ENCODE measurements at places on chromosomes 6 and 20. TPM values are rescaled to one million over a fixed set of nuclear protein-coding genes. Genes with fewer than 3 reads are reported as not detected.
A peak's percentile ranks its signal among the peaks of the same experiment; 100 is the strongest.

The PLCB1 gene
- 18.0 TPM for total RNA-seq

The SLC12A5 gene
- 0.47 TPM for total RNA-seq

The ABHD12 gene
- total RNA-seq, result 38.2 TPM

The NRSN1 gene
- not detected for total RNA-seq

The NKX2-2 gene
- total RNA-seq, result not detected

The IL20RA gene
- total RNA-seq, result 0.79 TPM

The PKIB gene
- total RNA-seq, result not detected

- DNase-seq, result no peak
Measured at GRCh38 chr20:54040531-54040930, 29.9 kb downstream of the BCAS1 start.

DNA sequence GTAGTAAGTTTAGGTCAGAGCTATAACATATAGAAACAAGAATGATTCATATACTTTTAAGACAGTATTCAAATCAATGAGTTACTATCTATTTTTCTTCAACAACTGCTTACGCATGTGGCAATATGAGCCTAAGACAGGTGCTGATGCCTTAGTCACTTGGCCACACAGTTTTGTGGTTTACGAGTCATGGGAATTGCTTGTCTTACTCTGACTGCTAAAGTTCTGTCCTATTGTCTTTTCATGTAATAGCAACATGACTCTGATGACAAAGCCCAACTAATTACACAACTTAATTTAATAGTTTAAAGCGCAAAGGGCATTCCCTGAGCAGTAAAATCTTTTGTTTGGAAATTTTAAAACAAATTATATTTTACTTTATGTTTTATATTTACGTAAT is 159.3 kb upstream of the CENPW start:
- peak; percentile 28 for DNase-seq

DNA sequence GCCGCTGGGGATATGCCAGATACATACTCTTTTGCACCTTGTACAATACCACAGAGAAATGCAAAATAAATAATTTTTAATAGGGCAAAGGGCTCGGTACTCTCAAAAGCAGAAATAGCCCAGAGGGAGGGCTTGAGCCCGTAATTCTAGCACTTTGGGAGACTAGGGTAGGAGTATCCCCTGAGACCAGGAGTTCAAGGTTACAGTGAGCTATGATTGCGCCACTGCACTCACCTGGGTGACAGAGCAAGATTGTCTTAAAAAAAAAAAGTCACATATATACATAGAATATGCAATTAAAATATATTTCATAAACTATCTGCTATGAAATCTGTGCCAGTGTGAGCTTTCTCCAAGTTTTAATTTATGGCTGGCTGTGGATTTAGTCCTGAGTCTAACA is 818 bp upstream of the TRMT11 start:
- DNase-seq, result no peak

GRCh38 chr6:100342830-100343229 is 121.9 kb downstream of the SIM1 start:
- peak; percentile 66 for DNase-seq

- no peak for DNase-seq
Measured at GRCh38 chr6:169145991-169146501, 107.6 kb downstream of the THBS2 start.

DNA sequence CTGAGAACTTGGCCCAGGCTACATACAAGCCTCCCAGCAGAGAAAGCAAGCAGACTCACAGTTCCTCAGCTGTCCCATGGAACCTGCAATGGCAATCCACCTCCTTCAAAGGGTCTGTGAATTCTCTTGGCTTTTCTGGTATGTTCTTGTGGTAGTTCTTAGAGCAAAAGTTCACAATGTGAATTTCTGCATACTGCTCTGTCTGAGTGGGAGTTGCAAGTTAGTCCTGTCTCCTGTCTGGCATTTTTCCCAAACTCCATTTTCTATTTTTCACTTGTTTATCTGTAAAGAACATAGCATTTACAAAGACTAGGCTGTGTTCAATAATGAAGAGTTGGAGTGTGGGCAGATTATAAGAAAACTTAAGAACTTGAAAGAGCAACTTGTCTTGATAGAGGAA is 269.9 kb downstream of the BCKDHB start:
- DNase-seq, result no peak

- no peak for DNase-seq
Measured at GRCh38 chr6:49551866-49552129, 1.3 kb downstream of the C6orf141 start.

DNA sequence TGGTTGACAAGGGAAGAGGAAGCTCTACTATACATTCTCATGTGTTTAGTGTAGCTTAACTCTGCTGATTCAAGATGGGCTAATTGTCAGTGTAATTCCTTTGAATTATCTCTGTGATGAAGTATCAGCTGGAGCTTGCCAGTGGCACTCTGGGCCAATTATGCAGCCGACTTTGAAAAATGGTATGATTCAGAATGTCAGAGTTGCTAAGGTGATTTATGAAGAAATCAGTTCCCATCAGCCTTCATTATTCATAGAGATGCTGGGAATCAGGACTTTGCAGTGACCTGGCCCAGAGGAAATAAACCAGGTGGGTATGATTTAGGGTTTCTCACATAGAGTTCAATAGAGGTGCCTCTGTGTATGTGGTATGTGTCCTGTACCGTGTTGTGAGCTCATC is 33.4 kb downstream of the KCNS1 start:
- DNase-seq, result no peak

DNA sequence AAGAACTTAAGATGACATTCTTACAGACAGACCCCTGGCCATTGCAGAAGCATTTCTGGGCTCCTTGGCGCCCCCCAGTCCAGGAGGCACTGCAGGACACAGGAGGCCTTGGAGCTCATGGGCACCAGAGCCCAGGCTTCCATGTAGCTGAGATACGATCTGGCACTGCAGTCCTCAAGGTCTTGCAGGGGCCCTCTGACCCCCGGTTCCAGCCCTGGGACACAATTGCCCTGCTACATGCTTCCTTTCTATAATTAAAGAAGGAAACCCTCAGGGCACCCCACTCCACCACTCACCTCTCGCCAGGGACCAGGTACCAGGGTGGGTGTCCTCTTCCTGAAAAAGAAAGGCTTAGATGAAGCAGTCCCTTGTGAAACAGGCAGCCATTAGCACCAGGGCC is 33.6 kb downstream of the WFDC3 start:
- no peak for DNase-seq

- peak; percentile 42 for DNase-seq
Measured at GRCh38 chr6:1796706-1797529, 187.2 kb downstream of the FOXC1 start.

- DNase-seq, result peak; percentile 34
Measured at GRCh38 chr6:46035242-46035641, 19.6 kb upstream of the CLIC5 start.
